ENCODE measurements at places on chromosomes 7 and 10.
A peak's percentile ranks its signal among the peaks of the same experiment; 100 is the strongest.

GRCh38 chr7:130649004-130649790, 19.4 kb downstream of the COPG2 start:
- DNase-seq, result no peak

DNA sequence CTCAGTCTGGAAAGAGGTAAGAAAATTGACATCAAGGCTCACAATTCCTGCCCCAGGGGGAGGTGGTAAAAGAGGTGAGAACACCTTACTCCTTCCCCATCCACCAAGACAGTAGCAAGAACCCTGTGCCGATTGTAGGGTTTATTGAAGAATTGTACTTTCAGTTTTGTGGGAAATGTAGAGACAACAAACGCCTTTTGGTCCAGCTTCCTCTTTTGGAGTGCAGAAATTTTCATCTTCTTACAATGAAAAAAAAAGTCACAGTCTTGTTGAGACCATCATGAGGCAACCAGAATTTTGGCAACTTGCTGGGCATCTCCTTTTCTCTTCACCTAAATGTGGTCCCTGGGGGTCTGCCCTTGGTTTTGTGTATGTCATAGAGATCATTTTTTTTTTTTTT, 217.7 kb downstream of the TMEM178B start:
- DNase-seq, result no peak

DNA sequence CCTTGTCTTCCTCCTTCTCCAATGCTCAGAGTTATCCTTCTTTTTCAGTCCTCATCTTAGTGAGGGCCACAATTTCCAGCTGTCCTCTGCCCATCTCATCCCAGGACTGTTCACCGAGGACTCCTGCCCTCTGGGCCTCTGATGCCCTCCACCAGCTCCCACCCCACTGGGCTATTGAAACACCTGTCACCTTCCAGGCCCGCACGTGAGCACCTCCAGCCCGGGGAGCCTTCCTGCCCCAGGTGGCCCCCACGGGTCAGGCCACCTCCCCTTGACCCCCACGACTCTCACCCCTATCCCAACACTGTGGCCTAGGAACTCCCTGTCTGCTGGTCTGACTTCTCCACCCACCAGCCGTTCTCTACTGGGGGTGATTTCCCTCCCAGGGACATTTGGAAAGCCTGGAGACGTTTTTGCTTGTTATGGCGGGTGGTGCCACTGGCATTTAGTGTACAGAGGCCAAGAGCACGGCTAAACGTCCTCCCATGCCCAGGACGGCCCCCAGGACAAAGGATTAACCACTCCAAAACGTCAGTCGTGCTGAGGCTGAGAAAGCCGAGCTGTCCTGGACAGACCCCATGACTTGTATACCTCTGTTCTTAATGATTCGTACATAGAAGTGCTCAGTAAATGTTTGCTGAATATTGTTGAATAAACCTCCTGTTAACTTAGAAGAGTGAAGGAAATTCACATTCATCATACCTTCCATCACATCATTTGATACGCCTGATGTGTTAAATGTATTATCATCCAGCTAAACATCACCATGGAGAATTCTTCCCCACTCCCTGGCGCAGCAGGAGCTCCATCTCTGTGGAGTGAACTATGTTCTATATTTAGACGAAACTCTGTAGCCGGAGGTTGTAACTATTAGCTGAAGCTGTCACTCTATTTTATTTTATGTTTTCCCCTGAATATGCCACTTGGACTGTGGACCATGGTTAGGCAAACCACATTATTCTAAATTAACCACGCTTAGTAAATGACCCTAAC, 270.1 kb upstream of the SHH start:
- DNase-seq, result no peak

DNA sequence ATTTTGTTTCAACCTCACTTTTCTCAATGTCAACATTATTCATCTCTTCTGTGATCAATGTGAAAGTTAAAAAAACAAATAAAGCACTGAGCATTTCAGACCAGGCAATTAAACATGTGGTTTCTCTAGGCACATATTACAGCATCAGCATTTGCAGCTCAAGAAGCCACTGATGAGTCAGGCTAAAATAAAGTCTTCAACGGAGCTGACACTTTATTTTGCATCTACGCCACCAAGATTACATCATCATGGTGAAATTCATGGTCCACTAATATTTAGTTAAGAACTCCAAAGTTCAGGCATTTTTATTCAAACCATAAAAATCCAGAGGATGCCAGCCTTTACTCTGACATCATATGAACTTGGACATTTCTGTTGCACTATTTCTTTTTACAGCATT, 33.0 kb downstream of the MAGI2 start:
- DNase-seq, result no peak

DNA sequence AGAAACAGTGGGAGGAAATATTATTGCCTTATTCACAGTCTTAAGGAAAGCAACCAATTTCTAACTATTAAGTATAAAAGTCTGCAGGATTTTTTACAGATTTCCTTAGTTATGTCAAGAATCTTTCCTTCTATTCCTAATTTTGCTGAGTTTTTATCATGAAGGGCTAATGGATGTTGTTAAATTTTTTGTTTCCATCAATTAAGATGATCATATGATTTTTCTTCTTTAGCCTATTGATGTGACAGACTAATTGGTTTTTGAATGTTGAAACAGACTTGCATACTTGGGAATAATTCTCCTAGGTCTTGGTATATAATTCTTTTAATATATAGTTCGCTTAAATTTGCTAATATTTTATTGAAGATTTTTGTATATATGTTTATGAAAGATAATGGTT, 569.1 kb upstream of the KCND2 start:
- no peak for DNase-seq

GRCh38 chr7:127546313-127546712, 39.1 kb downstream of the GCC1 start:
- DNase-seq, result no peak

DNA sequence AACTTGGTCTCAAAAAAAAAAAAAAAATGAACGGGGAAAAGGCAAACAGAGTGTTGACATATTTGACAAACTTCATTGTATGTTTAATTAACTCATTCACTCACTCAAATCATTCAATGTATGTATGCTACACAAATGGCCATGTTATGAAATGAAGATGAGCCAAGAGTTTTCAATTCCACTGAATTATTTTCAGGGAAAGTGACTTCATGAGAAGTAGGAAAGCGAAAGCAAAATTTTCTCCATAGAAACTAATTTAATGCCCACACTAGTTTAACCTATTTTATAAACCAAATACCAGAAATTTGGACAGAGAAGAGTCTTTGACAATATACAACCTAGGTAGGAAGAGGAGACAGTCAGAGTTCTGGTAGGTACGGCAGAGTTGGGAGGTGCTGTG, 119.5 kb downstream of the HIPK2 start:
- DNase-seq, result no peak

DNA sequence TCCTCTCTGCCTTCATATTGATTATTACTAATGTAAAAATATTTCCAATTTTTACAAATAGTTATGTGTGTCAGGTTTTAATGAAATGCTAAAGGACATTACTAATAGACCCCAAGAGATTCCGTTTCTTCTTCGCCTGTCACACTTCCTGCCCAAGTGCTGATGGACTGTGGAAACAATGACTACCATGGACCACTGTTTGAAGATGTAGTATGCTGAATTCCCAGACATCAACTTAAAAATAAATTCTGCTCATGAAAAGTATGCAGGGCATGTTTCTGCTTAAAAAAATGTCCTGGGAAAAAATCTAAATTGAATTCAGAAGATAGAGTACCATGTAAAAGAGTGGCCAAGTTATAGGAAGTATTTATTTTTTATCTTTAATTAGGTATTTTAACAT, 52.1 kb downstream of the ST7 start:
- DNase-seq, result no peak

DNA sequence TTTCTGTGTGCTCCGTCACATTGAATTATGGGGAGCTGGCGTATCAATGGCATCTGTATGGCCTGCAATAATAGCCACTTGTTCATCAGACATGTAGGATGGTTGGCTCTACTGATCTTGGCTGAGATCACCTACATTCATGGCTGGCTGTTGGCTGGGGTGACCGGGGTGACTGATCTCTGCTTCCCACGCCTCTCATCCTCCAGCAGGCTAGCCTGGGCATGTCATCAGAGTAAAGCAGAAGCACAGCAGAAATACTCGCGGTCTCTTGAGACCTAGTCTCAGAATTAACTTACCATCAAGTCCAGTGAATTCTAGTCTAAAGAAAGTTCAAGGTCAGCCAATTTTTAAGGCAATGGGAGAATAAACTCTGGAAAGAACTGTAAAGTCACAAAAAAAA, 257.7 kb upstream of the GLI3 start:
- no peak for DNase-seq

- DNase-seq, result no peak
These were observed 99.1 kb upstream of the JCAD start for GRCh38 chr10:30158325-30158960.

DNA sequence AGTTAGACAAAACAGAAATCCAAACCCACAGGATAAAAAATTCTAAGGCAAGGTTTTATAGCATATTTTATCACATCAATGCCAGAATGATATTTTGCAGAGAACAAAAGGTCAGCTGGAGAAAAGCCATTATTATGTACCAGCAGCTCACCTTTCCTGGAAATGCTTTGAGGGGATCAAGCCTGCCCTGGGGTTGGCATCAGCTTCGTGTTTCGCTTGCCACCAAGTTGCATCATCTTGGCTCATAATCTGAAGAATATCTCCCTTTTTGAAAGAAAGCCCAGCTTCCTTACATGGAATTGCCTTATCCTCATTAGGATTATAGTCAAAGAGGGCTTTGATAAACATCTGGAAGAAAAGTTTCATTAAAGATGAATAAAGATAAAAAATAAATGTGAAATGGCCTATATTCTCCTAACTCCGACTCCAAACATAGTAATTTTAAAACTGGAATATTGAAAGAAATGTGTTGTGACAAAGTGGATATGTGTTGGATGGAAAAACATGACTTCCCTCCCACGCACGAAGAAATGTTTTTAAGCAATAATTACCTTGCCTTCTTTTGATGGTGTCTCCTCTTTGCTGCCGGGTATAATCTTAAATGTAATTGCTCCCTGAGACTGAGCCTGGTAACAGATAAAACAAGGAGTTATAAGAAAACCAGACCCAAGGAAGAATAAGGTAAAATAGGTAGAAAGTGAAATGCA, 121.3 kb upstream of the ODAD2 start:
- no peak for DNase-seq

DNA sequence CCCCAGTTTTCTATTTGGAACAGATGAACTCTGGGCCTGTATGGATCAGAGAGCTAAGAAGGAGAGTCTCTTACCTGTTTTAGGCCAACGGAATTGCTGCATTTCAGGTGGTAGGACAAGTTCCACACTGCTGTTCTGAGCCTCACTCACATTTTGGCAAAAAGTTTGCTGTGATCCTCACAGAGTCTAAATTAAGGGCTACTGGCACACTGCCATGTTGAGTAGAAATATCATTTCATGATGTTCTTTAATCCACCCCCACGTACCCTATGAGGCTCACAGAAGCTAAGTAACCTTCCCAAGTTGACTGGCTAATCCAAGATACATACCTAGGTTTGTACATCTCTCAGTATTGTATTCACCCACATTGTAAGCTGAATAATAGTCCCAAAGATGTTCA, 447.2 kb downstream of the INHBA start:
- no peak for DNase-seq

GRCh38 chr7:12570534-12571461, at the start of gene SCIN:
SCIN (plus strand) TSS chr7:12570720; CDS start chr7:12570787, 67 bp downstream.
- DNase-seq, result no peak

DNA sequence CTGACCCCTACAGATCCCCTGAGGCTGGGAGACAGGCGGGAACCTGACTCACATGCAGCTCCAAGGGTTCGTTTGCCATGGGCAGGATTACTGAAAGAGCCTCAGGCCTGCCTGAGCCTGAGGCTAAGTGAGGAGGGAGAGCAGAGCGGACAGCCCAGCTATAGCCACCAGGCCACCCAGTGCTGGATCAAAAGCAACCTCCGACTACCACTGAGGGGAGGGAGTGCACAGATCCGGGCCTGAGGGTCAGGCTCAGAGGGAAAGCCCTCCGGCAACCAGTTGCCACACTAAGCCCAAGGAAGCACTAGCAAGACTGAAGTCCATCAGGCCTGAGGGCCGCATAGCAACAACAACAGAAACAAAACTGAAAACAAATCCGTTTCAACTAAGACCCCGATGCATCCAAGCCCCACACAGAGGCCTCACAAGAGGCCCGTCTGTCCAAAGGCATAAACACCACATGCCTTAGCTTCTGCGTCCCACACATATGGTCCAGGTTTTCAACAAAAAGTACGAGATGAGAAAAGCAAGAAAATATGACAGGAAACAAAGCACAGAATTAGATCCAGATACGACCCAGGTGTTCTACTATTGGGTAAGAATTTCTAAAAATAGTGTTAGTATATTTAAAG, 92.5 kb upstream of the VIPR2 start:
- no peak for DNase-seq

GRCh38 chr7:7261863-7262262, 79.5 kb downstream of the C1GALT1 start:
- DNase-seq, result no peak

DNA sequence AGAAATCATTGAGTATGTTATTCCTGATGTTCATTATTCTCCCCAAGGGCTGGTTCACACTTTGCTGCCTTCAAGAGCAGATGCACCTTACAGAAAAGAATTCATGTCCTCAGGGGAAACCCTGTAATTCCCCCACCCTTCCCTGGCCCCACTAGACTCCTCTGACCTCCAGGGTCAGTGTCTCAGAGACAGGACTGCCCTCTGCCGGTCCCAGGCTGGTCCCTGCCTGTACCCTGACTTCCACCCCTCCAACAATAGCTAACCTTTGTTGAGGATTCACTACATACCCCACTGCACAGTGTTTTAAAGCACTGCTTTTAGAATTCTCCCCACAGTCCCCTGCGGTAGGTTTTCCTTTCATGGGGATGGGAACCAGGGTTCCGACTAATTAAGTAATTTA, 4.4 kb upstream of the SEPHS1 start:
- no peak for DNase-seq

GRCh38 chr10:21048068-21048467, 151.0 kb upstream of the NEBL start:
- no peak for DNase-seq

DNA sequence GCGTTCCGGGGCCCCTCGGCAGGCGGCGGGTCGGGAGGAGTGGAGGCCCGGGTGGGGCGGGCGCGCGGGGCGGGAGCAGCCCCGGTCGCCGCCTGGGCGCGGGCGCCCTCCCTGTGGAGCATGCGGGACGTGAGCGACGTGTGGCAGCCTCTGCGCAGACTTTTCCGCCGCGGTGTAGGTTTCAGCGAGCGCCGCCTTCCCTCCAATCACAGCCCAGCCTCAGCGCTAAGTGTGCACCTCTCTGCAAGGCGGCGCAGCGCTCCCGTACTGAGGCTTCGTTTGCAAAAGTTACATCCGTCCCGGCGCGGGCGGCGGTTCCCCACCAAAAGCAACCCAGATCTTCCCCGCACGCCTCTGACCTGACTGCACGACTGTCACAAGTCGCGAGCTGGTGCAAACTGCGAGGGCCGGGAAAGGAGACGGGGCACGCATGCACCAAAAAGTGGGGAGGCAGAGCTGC, 1.2 kb upstream of the PFKFB3 start:
- peak; percentile 58 for DNase-seq

All from central memory CD8-positive, alpha-beta T cell (primary cell).